ENCODE measurements at places on chromosomes 13 and 19. TPM values are rescaled to one million over a fixed set of nuclear protein-coding genes. Genes with fewer than 3 reads are reported as not detected.

Gene MBD3L3
- total RNA-seq: not detected

Gene ZNF90
- 1.0 TPM for total RNA-seq

Gene FGF22
- not detected for total RNA-seq

Gene BEST2
- total RNA-seq: not detected

Gene CERS1
- total RNA-seq: 17.7 TPM

Gene FUT6
- total RNA-seq: not detected

Gene ZNF486
- total RNA-seq: 8.4 TPM

Gene PINLYP
- total RNA-seq: 6.8 TPM

Gene RNF113B
- not detected for total RNA-seq

Gene COMMD6
- 28.2 TPM for total RNA-seq

Gene CRTC1
- 3.1 TPM for total RNA-seq

Gene C1QTNF9
- 2.6 TPM for total RNA-seq

Gene RFPL4AL1
- not detected for total RNA-seq

Gene TINCR
- total RNA-seq: not detected

Data from skeletal muscle tissue (tissue), 5 donors.